Colonic mucosa (tissue), 4 donors: ENCODE measurements at places on chromosomes 16 and 17.

- DNase-seq = no peak
These were observed 9.3 kb downstream of the SMCR8 start for GRCh38 chr17:18324140-18325050.

DNA sequence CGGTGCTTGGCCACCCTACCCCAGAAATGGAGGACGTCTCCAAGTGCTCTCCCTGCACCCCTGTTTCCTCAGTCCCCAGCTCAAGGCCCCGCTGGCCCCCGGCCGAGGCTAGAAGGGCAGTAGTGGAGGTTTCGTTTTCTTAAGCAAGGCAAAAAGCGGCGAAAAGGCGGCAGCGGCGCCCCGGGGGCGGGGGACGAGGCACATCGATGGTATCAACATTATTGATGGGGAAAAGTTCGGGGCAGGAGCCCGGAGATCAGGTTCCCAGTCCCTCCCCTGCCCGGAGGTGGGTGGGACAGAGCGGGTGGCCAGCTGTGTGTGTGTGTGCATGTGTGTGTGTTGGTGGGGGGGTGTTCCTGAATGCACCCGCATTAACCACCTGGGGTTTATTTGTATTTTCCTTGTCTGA lies 4.1 kb upstream of the SALL1 start:
- no peak for DNase-seq

GRCh38 chr16:29840240-29840639 lies 20.0 kb downstream of the MVP start:
- no peak for DNase-seq

- DNase-seq = no peak
These were observed 12.2 kb downstream of the RPL19 start for GRCh38 chr17:39212195-39212810.
